ENCODE measurements at places on chromosomes 2 and 18. TPM values are rescaled to one million over a fixed set of nuclear protein-coding genes. Genes with fewer than 3 reads are reported as not detected.

DNA sequence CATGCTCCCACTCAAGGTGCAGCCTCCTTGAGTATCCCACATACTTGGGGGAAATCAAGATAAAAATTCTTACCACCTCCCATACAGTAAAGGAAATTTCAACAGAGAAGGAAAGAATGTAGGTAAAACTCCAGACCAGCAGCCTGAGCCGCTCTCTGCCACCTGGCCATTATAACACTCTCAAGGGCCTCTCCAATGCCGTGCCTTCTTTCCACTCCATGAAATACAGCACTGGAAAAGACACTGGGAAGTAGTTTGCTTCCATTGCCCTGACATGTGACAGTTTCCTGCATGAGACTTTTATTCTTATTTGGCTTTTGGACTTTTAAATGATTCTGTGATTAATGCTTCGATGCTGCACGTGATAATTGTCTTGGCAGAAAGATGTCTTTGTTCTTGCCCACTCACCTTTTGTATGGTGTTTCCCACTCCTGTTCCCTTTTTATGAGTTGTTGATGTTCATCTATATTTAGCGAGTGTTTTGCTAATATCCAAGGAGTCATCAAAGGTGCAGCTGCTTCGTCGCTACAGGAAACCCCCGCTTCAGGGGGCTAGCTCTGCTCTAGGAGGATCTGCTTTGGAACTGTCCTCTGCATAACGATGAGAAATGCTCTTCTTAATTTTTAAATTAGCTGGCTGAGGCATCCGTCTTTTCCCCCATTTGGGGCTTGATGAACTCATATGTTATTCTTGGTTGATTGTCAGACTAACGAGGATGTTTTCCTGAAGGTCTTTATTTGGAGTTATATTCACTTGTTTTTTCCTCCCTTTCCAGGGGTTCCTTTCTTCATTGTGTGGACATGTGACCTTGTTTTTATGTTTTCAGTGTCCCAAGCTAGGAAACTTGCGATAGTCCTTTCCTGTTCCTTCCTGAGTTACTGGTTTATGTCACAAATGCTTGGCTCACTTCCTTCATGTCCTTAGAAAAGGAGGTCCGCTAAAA lies 179.4 kb downstream of the TXNL1 start:
- DNase-seq: no peak

DNA sequence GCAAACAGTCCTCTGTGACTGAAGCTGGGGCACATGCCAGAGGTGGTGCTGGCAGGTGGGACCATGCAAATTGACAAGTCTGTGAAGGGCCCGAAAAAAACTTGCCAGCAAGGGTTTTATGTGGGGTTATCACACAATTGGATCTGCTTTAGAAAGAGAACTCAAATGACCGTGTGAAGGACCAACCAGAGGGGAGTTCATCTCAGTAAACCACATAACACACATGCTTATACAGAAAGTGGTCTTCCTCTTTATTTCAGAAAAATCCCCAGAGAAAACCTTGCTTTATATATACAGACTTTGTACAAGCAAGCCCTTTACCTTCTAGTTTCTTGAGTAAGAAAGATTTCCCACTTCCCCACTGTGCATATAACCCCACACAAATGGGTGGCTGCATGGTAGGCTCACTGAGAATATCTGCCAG lies 46.7 kb downstream of the KIDINS220 start:
- DNase-seq: no peak

DNA sequence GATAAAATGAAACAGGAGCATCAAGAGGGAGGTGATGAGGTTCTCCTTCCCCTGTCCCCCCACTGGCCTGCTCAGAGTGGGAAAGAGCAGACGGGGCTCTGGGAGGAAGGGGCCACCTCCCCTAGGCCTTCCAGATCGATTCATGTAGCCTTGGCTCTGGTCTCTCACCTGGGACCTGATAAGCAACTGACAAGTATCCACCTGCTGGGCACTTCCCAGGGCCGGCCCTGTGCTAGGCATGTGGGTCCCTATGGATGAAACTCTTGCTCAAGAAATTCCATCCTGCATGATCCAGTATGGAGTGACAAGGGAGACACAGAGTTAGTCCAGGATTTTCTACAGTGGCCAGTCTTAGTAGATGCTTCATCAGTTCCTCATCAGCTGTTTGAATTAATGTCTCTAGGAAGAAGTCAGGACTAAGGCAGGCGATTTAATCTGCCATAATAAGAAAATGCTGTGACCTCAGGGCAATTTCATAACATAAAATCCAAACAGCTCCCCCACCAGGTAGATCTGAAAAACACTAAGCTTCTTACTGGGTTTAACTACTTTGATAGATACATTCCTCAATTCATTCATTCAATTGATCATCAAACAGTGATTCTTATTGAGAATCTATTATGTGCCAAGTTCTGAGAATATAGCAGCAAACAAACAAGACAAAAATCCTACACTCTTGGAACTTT lies 44.7 kb upstream of the ZFP36L2 start:
- no peak for DNase-seq

DNA sequence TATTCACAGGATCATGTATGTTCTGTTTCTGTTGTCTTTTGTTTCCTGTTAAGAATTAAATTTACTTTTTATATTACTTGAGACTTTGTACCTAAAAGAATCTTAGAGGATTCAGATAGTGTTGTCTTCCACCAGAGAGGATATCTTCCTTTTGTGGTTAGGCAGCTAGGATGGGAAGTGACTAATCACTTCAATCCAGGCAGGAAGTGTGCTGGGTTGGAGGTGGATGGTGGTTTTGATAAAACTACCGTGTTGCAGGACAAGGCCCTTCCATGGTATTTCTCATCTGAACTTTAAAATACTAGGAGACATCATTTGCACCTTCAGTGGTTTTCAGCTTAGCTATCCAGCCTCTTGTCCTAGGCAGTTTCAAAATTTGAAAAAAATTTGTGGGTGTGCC lies 728.6 kb upstream of the CDH2 start:
- DNase-seq: peak; percentile 25

Gene IL36G
- total RNA-seq: not detected

Gene EVA1A
- 82.8 TPM for total RNA-seq

Data from renal cortical epithelial cell (primary cell).